ENCODE measurements at places on chromosomes 5 and 9.

DNA sequence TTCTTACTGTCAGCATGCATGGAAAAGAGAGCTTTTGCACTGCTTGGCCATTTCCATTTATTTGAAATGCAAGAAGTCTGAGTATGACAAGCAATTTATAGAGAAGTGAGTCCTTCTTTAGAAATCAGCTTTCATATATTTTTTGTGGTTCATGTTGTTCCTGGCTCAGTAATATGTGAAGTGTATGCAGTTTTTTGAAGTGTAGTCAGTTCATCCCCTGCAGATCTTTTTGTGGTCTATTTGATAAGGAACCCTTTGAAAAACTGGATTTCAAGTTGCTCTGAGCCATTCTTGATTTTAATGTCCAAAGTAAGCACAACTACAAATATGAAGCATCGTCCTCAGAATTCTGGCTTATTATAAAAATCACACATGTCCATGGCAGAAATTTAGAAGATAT is 294.1 kb upstream of the SMC2 start:
- no peak for DNase-seq

DNA sequence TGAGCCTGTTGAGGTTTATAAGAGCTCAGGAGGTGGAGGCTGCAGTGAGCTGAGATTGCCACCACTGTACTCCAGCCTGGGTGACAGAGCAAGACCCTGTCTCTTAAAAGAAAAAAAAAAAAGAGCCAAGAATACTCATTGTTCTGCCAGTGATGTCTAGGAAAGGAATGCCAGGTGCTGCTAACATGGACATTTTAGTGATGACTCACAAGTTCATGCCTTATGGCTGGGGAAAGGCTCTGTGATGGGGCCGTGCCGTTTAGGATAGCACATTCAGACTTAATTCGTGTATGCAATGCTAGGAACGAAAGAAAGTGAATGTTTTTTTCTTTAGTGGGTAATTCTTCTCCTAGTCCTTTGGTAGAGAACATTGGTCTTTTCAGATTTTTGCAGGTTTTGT is 134.2 kb downstream of the ARHGAP26 start:
- DNase-seq = no peak

DNA sequence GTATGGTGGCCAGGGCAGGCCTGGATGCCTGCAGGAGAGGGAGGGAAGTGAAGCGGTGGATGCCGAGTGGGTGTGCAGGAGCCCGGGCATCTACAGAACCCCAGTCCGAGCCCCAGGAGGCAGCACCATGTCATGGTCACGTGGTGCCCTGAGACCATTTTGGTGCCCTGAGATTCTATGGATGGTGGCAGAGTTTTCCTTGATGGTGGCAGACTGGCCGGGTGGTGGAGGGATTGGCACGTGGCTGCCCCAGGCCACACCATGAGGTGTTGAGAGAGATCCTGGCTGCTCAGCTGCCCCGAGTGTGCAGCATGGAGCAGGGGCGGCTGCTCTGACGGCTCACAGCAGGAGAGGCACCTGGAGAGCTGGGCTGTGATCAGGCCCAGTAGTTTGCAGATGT is 52.3 kb downstream of the SYK start:
- DNase-seq = no peak

GRCh38 chr5:142375944-142376411 is 51.2 kb upstream of the SPRY4 start:
- DNase-seq = no peak

DNA sequence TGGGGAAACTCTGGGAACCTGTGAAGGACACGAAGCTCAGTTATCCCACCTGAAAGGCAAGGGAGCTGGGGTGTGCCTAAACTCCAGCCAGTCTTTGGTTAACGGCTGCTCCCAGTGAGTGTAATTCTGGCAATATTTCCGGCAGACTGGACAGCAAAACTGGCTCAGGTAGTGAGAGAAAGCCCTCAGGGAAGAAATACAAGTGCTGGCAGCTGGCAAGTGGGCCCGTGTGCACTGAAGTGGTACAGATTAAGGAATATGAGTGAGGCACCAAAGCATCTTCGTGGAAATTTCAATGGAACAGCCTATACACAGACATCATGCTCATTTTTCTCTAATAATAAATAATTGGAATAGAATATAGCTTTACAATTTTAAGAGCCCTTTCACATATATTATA is 56.2 kb downstream of the ABHD17B start:
- no peak for DNase-seq

- DNase-seq = no peak
Measured at GRCh38 chr5:83900306-83900705, 179.7 kb upstream of the HAPLN1 start.

GRCh38 chr5:149002761-149003689 is 59.8 kb downstream of the SH3TC2 start:
- DNase-seq = no peak

- DNase-seq = no peak
Measured at GRCh38 chr9:85430659-85431338, 311.0 kb downstream of the AGTPBP1 start.

DNA sequence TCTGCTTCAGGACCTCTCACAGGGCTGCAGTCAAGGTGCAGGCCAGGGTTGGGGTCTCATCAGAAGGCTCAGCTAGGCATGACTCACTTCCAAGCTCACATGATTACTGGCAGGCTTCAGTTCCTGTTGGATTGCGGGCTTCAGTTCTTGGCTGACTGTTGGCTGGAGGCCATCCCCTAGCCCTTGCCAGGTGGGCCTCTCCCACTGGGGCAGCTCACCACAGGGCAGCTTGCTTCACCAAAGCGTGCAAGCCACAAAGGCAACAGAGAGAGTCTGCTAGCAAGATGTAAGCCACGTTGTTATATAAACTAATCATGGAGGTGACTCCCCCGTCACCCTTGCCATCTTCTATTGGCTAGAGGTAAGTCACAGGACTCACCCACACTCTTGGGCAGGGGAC is 14.4 kb downstream of the CPLX2 start:
- DNase-seq = no peak
